Activated CD4-positive, alpha-beta T cell treated with anti-CD3 and anti-CD28 coated beads, Interleukin-10, Interleukin-2, amounts not matched to agents 100 ng/mL and 50 ng/mL, durations not matched to agents 16 hours and 8 hours (primary cell): ENCODE measurements at places on chromosomes 11 and 22.
A peak's percentile ranks its signal among the peaks of the same experiment; 100 is the strongest.

DNA sequence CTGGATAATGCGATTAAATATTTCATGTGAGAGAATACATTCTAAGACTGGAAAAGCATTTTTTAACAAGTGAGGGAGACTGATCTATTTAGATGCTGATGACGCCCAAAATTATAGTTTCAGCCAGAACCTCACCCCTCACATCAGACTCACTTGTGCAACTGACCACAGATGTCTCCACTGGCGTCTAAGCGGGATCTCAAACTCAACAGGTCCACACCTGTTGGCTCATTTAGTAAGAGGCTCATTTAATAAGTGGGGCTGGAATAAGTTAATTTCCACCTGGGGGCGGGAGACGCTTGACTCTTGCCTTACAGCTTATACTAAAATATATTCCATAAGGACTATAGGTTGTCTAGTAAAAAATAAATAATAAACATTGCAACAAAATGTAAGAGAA lies 47.5 kb downstream of the MORC2 start:
- DNase-seq = no peak

DNA sequence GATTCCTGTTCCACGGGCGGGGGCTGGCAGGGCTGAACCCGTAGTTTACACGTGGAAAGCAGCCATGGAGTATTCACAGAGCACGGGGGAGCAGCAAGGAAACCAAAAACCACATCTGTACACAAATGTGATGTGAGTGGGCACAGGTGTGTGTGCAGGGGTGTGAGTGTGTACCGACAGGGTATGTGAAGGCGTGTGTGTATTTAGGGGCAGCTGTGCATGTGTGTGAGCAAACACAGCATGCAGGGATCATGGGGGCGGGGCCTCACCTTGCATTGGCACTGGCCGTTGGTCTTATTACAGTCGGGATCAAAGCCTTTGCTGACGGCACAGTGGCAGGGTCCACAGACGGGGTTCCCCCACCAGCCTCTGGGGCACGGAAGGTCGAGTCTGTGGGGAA lies 58.4 kb downstream of the TRMU start:
- no peak for DNase-seq

DNA sequence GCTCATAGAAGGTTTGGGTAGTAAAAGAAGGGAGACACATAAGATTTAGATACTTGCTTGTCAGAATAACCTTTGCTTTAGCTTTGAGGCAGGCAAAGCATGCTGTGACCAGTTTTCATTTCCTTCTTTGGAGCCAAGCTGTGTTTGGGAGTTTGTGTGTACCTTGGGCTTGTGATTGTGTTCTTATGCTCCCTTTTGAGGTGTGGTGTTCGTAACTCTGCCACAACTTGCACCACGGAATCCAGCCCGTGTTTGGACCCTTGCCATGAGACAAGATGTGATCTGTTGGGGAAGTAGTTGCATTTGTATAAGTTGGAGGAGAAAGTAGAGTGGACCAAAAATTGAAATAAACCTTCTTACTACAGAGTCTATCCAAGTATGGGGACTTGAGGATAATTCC lies 34.0 kb downstream of the BMAL1 start:
- no peak for DNase-seq

DNA sequence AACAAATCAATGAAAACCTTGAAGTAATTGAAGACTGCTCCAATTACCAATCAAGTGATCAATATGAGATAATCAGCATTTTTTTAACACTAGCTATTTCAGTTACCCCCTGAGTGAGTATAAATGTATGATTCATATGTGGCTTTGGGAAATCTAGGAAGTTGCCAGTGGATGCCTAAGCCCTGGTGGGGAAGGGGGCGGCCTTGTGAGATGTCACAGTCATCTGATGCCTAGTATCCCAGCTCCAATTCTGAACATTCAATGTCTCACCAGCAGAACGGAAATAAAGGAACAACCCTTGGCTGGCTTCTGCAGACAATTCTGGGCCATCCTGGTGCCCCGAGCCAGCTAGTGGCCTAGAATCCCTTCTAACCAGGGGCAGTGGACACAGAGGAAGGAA lies 58.5 kb upstream of the TIMP3 start:
- DNase-seq = no peak

DNA sequence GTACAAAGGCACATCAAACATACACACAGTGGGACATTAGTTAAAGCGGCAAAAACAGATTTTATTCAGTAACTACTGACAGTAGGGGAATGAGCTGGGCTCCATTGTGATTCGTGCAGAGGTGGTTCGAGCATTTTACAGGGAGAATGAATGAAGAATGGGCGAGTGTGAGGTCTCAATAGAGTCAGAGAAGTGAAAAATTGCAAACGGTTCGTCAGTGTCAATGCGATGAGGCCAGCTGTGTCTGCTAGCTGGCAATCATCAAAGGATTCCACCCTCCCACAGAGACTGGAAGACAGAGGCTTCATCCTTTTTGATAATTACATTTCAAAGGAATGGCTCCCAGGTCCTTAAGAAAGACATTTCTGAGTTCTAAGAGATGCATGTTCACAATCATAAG lies 17.4 kb downstream of the OR4D9 start:
- no peak for DNase-seq

GRCh38 chr11:122872046-122872445 lies 10.5 kb upstream of the JHY start:
- no peak for DNase-seq

DNA sequence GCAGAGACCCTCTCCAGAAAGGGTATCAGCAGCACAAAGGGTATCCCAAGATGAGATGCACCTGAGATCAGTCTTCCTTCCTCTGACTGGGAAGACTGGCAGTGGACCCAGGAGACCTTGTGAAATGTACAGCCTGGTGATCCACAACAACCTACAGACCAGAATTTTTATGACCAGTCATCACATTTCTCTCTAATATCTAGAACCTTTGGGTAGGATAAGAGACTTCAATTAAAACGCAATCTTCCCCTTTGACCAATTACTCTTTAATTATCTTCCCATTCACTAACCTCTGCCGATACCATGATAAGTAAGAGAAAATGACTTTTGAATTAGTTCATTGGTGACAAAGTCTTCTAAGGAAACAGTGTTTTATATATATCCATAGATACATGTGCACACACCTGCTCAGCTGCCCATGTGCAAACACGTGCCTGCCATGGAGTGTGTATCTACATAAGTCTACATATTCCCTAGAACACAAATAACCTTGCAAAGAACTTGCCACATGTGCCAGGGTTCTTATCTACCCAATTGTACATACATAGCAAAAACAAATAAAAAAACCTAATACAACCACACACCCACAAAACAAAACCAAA lies 44.2 kb upstream of the SLC5A1 start:
- no peak for DNase-seq

- DNase-seq = peak; percentile 60
Measured at GRCh38 chr22:31272522-31273446, 19.5 kb downstream of the PIK3IP1 start.

GRCh38 chr22:42889304-42889703 lies 32.2 kb upstream of the ARFGAP3 start:
- DNase-seq = peak; percentile 72

GRCh38 chr11:113532697-113533424 lies 57.7 kb upstream of the DRD2 start:
- DNase-seq = peak; percentile 56

DNA sequence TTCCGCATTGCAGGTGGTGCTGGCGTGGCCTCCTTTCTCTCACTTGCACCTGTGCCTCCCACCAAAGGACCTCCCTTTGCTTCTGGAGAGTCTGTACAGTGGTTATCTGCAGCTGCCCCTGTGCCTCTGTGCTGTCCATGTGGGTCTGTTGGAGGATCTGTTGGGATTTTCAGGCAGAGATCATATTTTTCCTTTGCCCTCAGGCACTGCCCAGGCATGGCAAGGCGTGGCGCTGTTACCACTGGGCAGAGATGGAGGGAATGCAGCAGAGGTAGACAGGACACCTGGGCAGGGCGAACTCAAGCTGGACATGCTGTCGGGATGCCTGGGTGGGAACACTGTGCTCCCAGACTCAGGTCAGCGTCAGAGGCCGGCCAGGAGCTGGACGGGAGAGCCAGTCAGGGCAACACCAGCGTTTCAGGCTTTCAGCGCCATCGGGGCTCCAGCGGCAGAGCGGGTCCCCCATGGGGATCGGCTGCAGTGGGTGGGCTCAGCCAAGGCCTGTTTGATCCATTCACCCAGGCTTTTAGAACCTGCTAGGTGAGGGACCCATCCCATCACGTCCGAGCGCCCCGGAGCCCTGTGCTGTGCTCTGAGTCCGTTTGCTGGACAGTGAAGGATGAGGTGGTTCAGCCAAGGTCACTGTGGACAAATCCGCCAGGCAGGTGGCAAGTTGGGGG lies 718.9 kb downstream of the BRD1 start:
- DNase-seq = no peak

- no peak for DNase-seq
Measured at GRCh38 chr11:30617762-30618161, 31.6 kb upstream of the MPPED2 start.

DNA sequence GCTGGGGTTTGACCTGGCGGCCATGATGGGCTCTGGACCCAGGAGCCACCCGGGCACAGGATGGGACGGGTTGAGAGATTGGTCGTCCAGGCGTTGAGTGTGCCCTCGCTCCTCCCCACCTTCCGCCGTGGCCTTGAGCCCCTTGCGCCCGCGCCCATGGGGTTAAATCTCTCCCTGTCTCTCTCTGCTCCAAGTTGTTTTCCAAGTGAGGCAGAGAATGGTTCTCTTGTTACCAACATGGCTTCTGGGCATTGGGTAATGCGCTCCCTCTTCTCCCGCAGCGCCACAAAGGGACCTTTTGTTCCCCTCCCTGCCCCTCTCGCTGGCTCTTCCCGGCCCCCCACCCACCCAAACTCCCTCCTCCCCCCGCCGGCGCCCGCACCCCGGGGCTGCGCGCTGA lies 18.8 kb upstream of the PICK1 start:
- no peak for DNase-seq

GRCh38 chr11:19853016-19853415 lies 140.4 kb downstream of the NAV2 start:
- no peak for DNase-seq

- DNase-seq = no peak
Measured at GRCh38 chr22:45896153-45896951, 80.6 kb downstream of the WNT7B start.

DNA sequence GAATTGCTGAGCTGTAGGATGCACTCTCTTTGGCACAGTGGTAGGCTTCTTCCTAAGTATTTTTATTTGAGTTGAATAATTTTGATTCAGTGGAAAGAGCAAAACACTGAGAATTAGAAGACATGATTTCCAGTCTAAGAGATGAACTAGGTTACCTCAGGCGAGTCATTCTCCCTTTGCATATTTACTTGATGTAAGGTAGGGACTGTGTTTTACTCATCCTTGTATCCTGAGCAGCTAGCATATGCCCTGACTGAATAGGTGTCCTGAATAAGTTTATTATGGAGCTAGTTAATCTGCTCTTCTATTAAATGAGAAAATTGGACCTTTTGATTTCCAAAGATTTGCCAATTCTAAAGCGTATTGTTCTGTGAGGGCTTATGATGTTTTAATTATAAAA lies 50.7 kb downstream of the STIM1 start:
- no peak for DNase-seq

DNA sequence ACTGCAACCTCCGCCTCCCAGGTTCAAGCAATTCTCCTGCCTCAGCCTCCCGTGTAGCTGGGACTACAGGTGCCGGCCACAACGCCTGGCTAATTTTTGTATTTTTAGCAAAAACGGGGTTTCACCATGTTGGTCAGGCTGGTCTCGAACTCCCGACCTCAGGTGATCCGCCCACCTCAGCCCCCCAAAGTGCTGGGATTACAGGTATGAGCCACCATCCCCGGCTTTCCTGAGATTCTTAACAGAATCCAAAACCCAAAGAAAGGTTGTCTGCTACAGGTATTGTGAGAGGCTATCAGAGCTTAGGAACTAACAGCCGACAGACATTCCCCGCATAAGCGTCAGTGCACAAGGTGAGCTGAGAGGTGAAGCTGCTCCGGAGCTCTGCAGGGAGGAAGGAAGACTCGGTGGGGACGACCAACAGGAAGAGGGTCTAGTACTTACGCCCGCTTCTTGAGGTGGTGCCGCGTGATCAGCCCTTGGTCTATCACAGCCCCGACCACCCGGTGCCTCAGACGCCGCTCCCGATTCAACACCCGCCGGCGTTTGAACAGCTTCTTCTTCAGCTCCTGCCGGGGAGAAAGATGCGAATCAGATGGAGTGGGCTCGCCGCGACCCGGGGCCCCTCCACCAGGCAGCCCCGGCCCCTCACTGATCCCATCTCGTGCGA lies 470 bp downstream of the C11orf98 start:
- DNase-seq = peak; percentile 67

- no peak for DNase-seq
Measured at GRCh38 chr22:35548722-35549112, 8.1 kb downstream of the RASD2 start.

- DNase-seq = peak; percentile 14
Measured at GRCh38 chr11:131246663-131247062, 123.8 kb upstream of the NTM start.

GRCh38 chr11:27481992-27482391 lies 9.4 kb upstream of the LGR4 start:
- no peak for DNase-seq

DNA sequence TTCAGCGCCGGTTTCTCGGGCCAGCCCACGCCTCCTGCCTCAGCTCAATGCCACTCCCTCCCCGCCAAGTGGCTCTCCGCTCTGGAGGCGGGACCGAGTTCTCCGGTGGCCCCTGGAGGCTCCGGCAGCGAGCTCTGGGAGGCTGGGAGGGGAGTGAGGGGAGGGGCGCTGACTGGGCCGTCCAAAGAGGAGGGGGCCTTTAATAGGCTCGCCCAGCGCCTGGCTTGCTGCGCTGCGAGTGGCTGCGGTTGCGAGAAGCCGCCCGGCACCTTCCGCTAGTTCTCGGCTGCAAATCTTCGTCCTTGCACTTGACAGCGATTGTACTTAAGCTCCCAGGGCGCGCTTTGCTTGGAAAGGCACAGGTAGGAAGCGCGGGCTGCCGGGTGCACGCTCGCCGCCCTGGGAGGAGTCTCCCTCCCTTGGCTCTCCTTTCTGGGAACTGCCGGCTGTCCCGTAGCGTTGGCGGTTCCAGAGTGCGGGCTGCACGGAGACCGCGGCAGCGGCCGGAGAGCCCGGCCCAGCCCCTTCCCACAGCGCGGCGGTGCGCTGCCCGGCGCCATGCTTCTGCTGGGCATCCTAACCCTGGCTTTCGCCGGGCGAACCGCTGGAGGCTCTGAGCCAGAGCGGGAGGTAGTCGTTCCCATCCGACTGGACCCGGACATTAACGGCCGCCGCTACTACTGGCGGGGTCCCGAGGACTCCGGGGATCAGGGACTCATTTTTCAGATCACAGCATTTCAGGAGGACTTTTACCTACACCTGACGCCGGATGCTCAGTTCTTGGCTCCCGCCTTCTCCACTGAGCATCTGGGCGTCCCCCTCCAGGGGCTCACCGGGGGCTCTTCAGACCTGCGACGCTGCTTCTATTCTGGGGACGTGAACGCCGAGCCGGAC lies at the start of gene ADAMTS15:
Gene ADAMTS15 (plus strand): TSS at position 230 of the 894 bp plus-strand sequence. CDS start 329 bp downstream, at position 559.
- peak; percentile 56 for DNase-seq

DNA sequence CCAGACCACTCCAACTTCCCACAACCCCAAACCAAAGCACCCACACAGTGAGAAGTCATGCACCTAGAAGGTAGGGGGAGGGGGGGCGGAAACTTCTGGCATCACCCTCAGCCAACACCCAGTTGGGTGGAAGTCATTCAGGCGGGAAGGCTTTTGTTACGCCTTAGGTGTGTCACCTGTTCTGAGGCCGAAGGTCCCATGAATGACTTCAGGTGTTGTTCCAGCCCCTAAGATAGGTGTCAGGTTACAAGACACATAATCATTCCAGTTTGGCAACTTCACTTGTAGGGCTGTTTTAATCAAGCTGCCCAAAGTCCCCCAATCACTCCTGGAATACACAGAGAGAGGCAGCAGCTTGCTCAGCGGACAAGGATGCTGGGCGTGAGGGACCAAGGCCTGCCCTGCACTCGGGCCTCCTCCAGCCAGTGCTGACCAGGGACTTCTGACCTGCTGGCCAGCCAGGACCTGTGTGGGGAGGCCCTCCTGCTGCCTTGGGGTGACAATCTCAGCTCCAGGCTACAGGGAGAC lies at the start of gene TMPRSS4:
Gene TMPRSS4 (plus strand): TSS at position 325 of the 528 bp plus-strand sequence. CDS start 225 bp downstream, outside the sequence.
- DNase-seq = no peak
